Testis (tissue), 5 donors: ENCODE measurements at places on chromosomes 4 and X. TPM values are rescaled to one million over a fixed set of nuclear protein-coding genes. Genes with fewer than 3 reads are reported as not detected.

DCAF12L2 gene
- total RNA-seq: 37.6 TPM

PPP1R2C gene
- 69.6 TPM for total RNA-seq

SLC25A43 gene
- total RNA-seq: 6.9 TPM

DNA sequence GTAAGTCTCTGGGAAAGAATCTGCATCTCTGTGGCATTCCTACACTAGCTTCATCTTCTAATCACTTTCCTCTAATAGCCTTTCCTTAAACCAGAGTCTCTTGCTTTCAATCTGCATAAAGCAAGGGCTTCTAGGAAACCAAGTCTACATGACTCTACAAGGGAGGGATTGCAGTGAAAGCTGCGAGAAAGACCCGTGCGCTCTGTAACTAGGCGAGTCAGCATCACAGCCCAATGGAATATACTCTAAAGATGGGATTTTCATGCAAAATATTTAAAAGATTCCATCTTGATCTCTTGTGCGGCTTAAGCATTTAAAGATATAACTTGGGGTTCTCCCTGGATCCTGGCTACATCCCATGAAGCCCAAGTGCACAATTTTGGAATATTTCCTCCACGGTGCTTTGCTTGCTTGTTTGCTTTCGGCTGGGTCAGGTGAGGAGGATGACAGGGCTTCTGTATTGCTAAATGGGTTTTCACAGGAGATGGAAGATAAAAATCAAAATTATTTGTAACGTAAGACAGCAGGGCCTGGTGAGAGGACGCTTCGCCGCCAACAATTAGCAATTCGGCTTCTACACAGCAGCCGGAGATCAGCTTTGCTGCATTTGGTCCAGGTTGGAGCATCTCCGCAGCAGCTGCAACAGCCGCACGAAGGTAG is 687 bp upstream of the GRIA2 start:
- no peaks in the 10 kb centered on the region for H3K36me3 ChIP-seq
- peak overlapping the region; percentile 32 for H3K4me3 ChIP-seq
- peaks cover 2% of the 10 kb centered on the region for H3K4me1 ChIP-seq
- H3K27ac ChIP-seq: no peak overlapping the region
- no peak for DNase-seq
- H3K27me3 ChIP-seq: no peaks in the 10 kb centered on the region

- H3K27ac ChIP-seq: no peak overlapping the region
- H3K4me1 ChIP-seq: no peaks in the 10 kb centered on the region
- H3K27me3 ChIP-seq: no peaks in the 10 kb centered on the region
- no peaks in the 10 kb centered on the region for H3K36me3 ChIP-seq
These were observed 35.2 kb downstream of the NYX start for GRCh38 chrX:41482154-41482850.

- no peak for DNase-seq
- H3K36me3 ChIP-seq: no peaks in the 10 kb centered on the region
- no peak overlapping the region for H3K4me3 ChIP-seq
- H3K27me3 ChIP-seq: no peaks in the 10 kb centered on the region
These were observed 10.2 kb upstream of the PRKG2 start for GRCh38 chr4:81225252-81225651.

GRCh38 chr4:171622729-171623128 is 190.5 kb upstream of the GALNTL6 start:
- H3K27me3 ChIP-seq: no peaks in the 10 kb centered on the region
- H3K36me3 ChIP-seq: no peaks in the 10 kb centered on the region

DNA sequence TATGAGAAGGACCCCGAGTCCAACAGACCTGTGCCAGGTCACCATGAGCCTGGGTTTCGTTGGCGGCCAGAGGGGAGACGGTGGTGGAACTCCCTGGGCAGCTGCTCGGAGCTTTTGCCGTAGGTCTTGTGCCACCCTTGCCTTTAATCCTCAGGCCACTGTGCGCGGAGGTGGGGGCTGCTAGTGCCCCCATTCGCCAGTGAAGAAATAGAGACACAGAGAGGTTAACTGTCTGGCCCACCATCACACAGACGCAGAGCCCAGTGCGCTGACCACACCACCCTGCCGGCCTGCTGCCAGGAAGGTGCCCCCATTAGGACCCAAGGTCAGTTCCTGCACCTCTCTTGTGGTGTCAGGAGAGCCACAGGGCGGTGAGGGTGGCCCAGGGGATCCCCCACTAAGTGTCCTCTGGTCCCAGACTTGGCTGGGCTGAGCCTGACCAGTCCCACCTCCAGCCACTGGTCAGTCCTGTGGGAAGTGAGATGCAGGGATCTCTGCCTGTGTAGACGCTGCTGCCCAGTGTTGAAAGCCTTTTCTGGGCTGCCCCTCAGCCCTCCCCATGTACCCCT is 28.3 kb upstream of the HTRA3 start:
- no peak overlapping the region for H3K4me3 ChIP-seq
- H3K36me3 ChIP-seq: no peaks in the 10 kb centered on the region
- H3K27me3 ChIP-seq: no peaks in the 10 kb centered on the region
- no peak for DNase-seq
- H3K27ac ChIP-seq: no peak overlapping the region

GRCh38 chrX:105297041-105297440 is 76.5 kb upstream of the TEX13A start:
- H3K36me3 ChIP-seq: no peaks in the 10 kb centered on the region
- DNase-seq: no peak
- H3K4me1 ChIP-seq: no peaks in the 10 kb centered on the region
- H3K4me3 ChIP-seq: no peak overlapping the region
- H3K27me3 ChIP-seq: no peaks in the 10 kb centered on the region
- no peak overlapping the region for H3K27ac ChIP-seq
